CD4-positive, alpha-beta T cell treated with Interleukin-4 for 4 hours (primary cell): ENCODE measurements at places on chromosomes 1 and 21.
A peak's percentile ranks its signal among the peaks of the same experiment; 100 is the strongest.

- no peak for DNase-seq
Measured at GRCh38 chr1:46767649-46768282, 31.1 kb upstream of the CYP4B1 start.

DNA sequence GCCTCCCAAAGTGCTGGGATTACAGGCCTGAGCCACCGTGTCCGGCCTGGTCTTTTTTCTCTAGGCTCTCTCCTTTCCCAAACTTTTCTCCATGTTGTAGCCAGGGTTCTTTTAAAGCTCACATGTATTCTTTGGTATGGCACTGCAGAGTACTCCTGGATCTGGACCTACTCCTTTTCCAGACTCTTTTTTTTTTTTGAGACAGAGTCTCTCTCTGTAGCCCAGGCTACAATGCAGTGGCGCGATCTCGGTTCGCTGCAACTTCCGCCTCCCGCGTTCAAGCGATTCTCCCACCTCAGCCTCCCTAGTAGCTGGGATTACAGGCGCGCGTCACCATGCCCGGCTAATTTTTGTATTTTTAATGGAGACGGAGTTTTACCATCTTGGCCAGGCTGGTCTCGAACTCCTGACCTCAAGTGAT is 602 bp upstream of the MED18 start:
- no peak for DNase-seq

DNA sequence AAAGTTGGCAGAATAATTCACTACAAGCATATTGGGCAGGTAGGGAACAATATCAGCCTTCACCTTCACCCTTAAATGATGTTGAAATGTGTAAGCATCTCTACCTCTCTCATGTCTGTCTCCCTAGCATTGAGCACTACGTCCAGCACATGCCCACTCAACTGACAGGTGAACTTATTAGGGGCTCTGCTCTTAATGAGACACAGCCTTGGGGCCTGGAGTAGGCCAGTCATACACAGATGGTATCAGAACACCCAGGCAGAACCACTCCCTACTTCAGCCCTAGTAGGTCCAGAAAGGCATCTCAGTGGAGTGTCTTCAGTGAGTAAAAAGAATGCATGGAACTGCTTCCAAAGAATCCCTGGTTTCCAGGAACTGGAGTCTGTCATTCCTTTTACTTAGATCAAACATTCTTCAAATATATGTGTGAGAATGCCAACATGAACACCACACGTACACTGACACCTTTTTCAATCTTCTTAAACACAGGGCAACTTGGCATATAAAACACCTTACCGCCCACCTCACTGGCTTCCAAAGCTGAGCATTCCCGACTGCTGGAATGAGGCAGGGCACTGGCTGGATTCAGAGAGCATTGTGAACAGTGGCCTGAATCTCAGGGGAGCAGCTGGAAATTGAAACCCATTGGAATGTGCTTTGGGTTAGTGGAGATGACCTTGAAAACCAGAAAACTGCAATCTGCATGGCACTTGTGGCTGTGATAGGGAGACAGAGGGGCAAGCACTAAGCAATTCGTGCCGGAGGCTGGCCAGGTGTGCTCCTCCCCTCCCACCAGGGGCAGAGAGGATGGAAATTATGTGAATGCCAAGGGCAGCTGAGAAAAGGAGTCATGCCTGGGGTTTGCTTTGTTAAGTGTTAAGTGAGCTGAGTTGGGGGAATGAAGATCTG is 24.2 kb upstream of the HSD3B1 start:
- DNase-seq = no peak

- peak; percentile 58 for DNase-seq
Measured at GRCh38 chr1:179002552-179003345, 22.9 kb upstream of the FAM20B start.

DNA sequence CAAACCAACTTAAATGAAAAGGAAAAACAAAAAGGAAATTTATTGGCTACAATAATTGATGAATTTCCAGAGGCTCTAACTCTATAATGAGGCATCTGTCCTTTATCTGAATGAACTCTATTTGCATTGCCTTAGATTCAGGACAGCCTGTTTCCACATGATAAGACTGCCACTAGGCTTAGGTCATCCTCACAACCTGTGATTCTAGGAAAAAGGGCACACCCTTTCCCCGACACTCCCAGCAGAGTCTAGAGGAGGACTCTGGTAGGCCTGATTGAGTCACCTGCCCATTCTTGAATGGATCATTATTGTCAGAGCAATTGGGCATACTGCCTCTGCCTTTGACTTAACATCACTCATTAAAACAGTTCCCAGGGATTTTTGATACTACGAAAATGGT is 262.8 kb downstream of the TPR start:
- DNase-seq = no peak

GRCh38 chr1:21312407-21312992 is 22.2 kb upstream of the ECE1 start:
- no peak for DNase-seq

DNA sequence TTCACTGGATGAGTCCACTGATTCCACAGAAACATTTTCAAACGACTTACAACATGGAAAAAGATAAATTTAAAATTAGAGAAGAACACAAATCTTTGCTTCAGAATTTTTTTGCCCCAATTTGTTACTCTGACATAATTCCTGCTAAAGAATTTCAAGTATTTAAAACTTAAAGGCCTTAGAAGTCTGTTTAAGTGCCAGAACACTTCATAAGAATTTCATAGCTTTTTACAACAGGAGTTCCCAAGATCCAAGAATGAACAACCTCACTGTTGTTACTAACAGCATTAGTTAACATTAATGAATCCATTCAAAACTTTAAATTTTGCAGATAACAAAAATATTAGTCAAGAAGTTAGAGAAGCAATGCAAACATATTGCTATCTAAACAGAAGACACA is 31.7 kb downstream of the ARHGAP29 start:
- no peak for DNase-seq

GRCh38 chr1:16073490-16074119 is at the start of gene FAM131C:
TSS of gene FAM131C (minus strand) at chr1:16073651. CDS start at chr1:16073442, 209 bp downstream.
- no peak for DNase-seq

- no peak for DNase-seq
Measured at GRCh38 chr1:59350521-59350920, 53.6 kb downstream of the FGGY start.

- DNase-seq = no peak
Measured at GRCh38 chr1:107058245-107059032, 2.0 kb downstream of the PRMT6 start.

GRCh38 chr1:29500651-29501050 is 264.3 kb downstream of the PTPRU start:
- DNase-seq = no peak

- no peak for DNase-seq
Measured at GRCh38 chr1:90143591-90143990, 148.7 kb downstream of the ZNF326 start.
